Right lung (tissue), 10 donors: ENCODE measurements at places on chromosomes 1 and 21. TPM values are rescaled to one million over a fixed set of nuclear protein-coding genes. Genes with fewer than 3 reads are reported as not detected.

CFAP74 gene
- 4.3 TPM for polyA plus RNA-seq

AGT gene
- 1.2 TPM for polyA plus RNA-seq

LCE1B gene
- not detected for polyA plus RNA-seq

DNA sequence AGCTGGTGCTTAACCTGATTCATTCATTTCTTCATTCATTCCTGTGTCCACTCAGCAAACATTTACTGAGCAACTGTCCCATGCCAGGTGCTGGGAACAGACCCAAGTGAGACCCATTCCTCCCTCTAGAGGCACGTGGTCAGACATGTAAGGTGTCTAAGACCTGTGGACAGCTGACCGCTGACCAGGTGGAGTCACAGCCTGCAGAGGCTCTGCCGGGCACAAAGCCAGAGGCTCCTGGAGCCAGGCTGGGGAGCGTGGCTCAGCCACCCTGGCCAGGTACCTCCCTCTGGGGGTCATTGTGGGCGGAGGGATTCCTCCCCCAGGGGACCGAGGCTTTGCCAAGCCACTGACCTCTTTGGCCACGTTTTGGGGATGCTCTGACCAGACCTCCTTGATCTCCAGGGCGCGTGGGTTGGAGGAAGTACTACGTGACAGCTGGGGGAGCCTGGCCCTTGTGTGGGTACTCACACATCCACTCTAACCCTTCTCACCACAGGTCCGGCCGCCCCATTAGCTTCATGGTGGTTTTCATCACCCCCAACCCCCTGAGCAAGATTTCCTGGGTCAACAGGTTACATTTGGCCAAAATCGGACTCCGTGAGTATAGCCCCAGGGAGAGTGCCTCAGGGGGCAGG lies 100.3 kb downstream of the ARHGEF10L start:
- no peak for DNase-seq

KANK4 gene
- polyA plus RNA-seq = 11.9 TPM

DNA sequence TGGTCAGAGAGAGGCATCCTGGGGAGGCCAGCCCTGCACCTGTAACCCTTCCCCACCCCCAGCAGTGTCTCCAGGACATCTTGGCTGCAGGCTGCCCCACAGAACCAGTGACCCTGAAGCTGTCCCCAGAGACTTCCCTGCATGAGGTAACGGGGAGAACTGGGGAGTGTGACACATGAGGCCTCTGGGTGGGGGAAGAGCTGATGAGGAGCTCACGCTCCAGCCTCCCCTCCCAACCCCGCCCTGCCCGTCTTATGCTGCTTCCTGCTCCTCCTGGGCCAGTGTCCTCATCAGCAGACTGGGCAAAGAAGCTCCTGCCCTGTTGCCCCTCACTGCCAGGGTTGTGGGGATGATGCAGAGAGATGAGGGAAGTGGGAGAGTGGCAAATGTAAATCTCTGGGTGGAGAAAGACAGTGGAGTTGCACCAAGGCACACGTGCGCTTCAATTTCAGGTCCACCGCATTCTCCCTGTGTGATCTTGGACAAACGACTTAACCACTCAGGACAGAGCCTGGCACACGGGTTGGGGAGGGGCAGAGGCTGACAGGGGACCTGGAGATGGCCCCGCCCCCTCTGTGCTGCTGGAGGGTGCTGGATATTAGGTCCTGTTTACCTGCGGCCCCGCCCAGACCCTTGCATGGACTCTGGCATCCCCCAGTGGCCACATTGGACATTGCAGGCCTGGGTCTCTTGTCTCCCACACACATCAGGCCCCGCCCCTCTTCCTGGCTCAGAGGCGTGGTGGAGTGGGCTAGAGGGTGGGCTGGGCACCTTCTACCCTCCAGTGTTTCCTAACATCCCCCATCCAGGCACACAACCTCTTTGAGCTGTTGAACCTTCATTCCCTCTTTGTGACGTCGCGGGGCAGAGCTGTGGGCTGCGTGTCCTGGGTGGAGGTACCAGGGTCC lies 12.3 kb downstream of the CLCNKB start:
- peak; percentile 74 for DNase-seq

- no peak for DNase-seq
Observed at GRCh38 chr1:160755911-160756848, 17.1 kb downstream of the SLAMF7 start.

DNA sequence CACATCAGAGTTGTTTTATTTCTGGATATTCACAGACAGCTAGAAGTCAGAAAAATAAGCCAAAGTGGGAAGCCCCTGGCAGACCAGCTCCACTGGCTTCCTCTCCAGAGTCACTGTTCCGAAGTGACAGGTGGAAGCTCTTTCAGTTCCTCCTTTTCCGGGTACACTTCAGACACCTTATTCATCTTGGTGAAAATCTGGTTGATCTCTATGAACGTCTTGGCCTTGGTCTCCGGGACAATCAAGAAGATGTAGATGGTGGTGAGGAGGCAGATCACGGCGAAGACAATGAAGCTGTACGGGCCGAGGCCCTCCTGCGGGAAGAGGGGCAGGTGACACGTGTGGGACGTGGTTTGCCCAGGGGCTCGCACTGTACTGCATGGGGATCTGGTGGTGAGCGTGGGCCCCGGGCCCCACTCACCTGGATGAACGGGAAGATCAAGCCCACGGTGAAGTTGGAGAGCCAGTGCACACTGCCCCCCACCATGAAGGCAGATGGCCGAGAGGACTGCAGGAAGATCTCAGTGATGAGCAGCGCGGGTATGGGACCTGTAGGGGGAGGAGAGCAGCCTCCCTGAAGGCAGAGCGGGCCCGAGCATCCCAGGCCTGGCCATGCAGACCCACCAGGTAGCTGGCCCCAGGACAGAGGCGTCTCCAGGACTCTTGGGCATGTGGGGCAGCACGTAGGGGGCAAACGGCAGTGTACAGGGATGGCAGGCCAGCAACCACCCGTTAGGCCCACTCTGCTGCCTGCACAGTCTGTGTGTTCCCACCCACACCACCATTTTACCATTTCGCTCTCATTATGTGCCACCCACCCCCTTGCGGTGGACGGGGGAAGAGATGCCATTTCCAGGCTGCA lies 11.5 kb upstream of the SLC2A7 start:
- DNase-seq = no peak

DNA sequence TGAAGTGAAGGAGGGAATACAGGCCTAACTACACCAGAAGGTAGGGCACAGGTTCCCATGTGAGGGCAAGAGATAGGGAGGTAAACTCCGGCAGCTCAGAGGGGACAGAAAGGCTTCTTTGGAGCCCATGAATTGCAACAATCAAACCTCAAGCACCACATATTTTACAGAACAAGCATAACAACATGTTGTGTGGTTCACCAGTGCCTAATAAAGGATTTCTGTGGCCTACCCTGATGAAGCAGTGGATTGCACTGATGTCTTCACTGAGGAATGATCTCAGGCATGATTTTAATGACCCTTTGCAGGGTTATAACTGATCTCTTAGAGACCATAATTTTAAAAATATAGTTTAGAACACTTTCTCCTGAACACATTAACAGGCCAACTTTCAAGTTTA lies 77.4 kb downstream of the RUNX1 start:
- no peak for DNase-seq

- no peak for DNase-seq
Observed at GRCh38 chr1:151944126-151944856, 35.0 kb upstream of the THEM4 start.

DNA sequence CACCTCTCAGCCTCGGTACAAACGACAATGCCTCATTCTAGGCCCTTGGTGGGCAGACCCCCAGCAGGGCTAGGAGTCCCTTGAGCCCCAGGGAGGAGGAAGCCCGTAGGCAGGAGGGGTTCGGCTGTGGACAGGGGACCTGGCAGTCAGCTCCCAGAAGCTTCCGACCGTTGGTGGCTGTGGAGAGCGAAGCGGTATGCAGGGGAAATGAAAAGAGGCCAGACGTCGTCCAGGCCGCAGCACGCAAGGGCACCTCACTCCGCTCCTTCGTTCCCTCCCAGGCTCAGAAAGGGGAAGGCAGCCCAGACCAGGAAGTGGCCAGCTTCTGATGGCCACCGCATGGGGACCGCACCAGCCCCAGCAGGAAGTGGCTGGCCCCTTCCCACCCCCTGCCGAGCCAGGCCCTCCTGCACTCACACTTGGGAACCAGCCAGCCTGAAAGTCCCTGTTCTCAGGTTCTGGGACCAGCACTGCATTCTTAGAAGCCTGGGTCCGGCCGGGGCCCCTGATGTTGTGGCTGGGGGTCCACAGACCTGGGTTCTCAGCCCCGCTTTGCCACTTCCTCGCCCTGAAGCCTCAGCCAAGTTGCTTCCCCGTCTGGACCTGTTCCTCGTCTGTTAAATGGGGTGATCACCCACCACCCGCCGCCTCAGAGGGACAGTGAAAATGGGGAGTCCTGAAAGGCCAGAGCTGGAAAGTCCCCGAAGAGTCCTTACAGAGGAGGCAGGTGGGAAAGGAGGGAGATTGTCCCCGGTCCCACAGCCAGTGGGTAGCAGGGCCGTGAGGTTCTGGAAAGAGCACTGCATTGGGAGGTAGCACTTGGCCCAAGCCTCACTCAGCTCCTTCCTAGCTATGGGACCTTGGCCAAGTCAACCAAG lies 104.0 kb upstream of the RUNX3 start:
- no peak for DNase-seq

EVA1B gene
- 33.3 TPM for polyA plus RNA-seq

LCE1F gene
- not detected for polyA plus RNA-seq

GRCh38 chr1:243831463-243831862 lies 18.6 kb downstream of the AKT3 start:
- no peak for DNase-seq

KRTAP11-1 gene
- not detected for polyA plus RNA-seq

- no peak for DNase-seq
Observed at GRCh38 chr1:39540504-39541031, 36.0 kb downstream of the PABPC4 start.

GRCh38 chr21:25171438-25171837 lies 435.8 kb downstream of the MRPL39 start:
- no peak for DNase-seq

DNA sequence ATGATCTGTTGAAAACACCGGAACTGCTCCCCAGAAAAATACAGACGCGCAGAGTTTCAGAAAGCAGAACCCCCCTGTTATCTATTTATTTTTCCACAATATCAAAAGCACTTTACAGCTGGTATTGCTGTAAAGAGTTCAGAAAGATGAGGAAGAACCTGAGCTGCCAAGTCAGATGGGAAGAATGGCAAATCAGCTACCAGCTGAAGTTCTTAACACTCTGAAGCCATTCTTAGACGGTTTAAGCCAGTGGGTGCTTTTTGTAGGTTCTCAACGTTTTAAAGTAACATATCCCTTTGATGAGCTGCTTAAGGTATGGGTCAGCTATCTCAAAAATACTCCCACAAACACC lies 714 bp upstream of the AKIRIN1 start:
- peak; percentile 26 for DNase-seq

DNA sequence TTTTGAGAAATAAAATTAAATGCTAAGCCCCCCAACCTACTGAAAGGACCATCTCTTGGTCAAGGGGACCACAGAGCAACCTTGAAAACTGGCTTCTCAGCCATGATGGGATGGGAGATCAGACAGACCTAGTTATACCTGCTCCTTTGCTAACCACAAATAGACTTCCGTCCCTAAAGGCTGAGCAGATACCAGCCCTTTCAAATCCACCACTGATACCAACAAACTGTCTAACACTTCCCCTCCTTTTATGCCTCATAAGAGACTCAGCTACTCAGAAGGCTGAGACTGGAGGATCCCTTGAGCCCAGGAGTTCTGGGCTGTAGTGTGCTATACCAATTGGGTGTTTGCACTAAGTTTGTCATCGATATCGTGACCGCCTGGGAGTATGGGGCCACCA lies 407.3 kb downstream of the SIPA1L2 start:
- DNase-seq = no peak

GRCh38 chr1:75615613-75616435 lies 4.9 kb upstream of the SLC44A5 start:
- peak; percentile 41 for DNase-seq

- DNase-seq = no peak
Observed at GRCh38 chr1:77350012-77350770, 68.4 kb downstream of the AK5 start.

DNA sequence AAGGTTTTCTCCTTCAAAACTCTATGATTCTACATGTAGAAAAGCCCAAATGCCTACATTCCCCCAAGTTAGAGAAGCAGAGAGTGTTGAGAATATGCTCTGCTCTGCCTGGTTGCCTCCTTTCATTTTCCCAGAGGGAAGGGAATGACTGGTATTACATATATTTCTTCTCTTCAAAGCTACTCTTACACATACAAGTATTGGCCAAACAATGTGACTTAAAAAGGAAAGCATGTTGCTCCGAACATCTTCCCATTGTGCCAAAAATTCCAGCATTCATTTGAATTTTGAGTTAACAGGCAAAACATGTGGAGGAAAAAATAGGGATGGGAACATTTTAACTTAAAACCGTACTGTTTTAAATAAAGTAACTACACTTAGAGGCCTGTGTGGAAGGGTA lies 125.2 kb downstream of the COQ8A start:
- DNase-seq = no peak

GRCh38 chr1:244615301-244615700 lies 37.6 kb upstream of the DESI2 start:
- no peak for DNase-seq

DNA sequence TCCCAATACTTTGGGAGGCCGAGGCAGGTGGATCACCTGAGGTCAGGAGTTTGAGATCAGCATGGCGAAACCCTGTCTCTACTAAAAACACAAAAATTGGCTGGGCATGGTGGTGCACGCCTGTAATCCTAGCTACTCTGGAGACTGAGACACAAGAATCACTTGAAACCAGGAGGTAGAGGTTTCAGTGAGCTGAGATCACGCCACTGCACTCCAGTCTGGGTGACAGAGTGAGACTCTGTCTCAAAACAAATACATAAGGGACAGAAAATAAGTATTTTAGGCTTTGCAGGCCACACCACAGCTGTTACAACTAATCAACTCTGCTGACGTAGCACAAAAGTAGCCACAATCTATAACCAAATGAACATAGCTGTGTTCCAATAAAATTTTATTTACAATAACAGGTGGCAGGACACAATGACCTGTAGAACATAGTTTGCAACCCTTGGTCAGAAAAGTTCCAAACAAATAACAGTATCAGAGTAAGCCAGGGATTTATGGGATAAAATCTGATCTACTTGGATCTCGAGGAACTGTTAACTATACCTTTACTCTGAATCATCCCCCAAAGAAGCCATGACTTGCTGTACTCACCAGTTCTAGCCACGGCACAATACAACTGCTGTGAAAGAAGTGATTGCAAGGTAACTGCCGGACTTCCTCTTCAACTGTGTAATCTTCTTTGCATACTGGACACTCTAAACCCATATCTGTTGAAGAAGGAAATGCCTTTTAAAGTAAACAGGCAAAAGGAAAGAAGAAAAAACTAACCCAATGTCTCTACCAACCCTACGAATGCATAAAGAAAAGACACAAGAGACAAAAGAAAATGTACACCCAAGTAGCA lies 28.3 kb downstream of the CD160 start:
- no peak for DNase-seq

- DNase-seq = no peak
Observed at GRCh38 chr1:12194666-12195216, 27.9 kb downstream of the TNFRSF1B start.

- DNase-seq = no peak
Observed at GRCh38 chr1:241918879-241919278, 38.7 kb upstream of the BECN2 start.

DNA sequence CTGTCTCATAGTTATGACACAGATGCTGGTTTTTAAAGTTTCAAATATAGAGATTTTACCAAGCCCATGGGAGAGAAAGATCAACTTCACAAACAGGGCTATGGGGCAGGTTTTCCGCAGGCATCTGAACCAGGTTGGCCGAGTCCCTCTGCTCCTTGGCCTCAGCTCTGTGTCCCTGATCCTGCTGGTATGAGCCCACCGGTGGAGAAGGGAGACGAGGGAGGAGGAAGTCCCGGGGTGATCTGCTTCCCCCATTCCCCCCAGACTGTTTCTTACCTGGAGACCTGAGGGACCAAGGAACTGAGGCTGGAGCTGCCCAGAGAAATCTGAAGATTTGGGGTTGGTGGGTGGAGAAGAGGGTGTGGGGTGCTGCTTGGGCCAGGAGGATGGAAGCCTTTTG lies 28.9 kb upstream of the BTG2 start:
- no peak for DNase-seq
